ENCODE measurements at places on chromosomes 4 and X.

- no peak for DNase-seq
Observed at GRCh38 chr4:108511618-108512017, 108.8 kb upstream of the RPL34 start.

DNA sequence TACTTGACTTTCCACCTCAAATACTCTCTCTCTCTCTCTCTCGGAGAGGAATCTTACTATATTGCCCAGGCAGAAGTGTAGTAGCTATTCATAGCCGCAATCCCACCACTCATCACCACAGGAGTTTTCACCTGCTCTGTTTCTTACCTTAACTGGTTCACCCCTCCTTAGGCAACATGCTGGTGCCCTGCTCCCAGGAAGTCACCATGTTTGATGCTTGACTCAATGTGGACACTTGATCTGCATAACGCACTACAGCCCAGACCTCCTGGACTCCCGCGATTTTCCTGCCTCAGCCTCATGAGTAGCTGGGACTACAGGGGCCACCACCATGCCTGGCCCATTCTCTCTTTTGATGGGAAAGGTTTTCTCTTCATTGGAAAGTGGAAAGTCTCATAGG lies 271.8 kb downstream of the FBXW7 start:
- no peak for DNase-seq

- no peak for DNase-seq
Observed at GRCh38 chr4:76526585-76526990, 91.6 kb downstream of the SHROOM3 start.

GRCh38 chrX:112816908-112817307 lies 23.7 kb downstream of the AMOT start:
- DNase-seq = no peak

DNA sequence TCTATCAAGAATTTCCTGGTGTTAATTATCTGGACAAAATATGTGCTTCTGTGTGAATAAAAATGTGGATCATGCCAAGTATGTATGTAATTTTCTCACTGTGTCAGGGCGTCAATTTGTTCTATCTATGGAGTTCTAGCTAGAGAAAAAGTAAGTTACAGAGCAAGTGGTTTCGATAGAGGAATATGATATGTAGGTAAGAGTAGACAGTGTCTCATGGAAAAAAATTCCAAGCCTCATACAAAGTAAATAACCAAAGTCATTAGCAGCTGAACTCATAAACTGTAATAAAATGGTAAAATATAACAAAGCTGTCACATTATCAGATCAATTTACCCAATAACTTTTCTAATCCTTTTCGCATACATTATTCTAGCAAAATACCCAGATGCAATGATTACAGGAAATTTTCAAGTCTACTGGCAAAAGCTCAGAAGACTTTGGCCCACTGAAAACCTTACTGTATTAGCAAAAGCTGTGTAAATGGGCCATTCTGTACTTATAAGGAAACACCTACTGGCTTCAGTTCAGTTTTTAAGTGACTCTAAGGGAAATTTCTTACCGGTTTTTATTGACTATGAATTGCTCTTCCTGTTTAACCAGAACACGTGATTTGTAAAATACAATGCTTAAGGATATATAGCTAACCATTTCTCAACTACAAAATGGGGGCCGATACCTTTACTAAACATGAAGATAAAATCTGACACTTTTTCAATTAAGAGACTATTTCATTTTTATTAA lies 121.0 kb upstream of the ARSJ start:
- no peak for DNase-seq

GRCh38 chr4:3479358-3480101 lies 16.4 kb downstream of the DOK7 start:
- no peak for DNase-seq

DNA sequence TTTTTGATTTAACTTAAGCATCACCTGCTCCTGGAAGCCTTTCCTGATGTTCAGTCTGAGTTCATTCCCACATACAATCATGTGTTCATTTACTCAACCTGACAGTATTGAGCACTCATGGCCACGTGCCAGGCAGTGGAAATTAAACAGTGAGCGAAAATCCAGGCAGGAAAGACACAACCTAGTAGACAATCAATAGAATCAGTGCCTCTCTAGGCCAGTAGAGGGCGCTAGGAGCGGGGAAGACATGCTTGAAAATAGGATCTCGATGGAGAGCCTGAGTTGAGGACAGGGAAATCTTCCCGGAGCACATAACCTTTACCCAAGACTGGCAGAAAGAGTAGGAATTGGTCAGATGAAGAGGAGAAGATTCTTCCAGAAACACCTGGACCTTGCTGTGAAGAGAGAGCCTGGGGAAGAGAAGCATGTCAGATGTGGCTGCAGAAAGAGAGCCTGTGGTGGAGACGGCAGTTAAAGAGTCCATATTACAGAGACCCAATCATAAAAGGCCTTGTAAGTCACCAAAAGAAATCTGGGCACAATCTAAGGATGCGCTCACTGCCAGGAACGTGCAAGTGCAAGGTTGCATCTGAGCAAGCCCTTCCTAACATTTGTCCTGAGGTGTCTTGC lies 103.5 kb downstream of the LDB2 start:
- DNase-seq = peak; percentile 59

- no peak for DNase-seq
Observed at GRCh38 chrX:56826020-56826419, 97.0 kb downstream of the NBDY start.

- DNase-seq = no peak
Observed at GRCh38 chrX:426881-427280, 40.2 kb upstream of the PPP2R3B start.

- no peak for DNase-seq
Observed at GRCh38 chr4:104549736-104550135, 55.0 kb upstream of the CXXC4 start.

DNA sequence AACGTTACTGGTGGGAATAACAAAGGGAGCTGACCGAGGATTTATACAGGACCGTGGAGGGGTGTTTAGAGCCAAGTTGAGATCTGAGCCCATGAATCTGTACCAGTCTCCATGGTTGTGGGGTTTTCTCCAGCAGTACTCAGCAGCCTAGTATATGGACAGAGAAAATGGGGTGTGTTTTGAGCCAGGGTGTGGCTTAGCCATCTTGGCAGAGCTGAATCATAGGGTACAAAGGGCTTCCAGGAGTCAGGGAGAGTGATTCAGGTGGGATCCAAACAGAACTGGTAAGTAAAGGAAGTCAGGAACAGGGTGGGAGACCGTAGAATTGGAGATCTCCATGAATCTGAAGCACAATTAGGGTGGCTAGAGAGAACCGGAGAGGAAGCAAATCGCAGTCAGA lies 7.4 kb upstream of the HPRT1 start:
- no peak for DNase-seq

- DNase-seq = no peak
Observed at GRCh38 chr4:8439168-8439567, 1.4 kb downstream of the ACOX3 start.

- DNase-seq = no peak
Observed at GRCh38 chrX:8204943-8205342, 33.9 kb upstream of the VCX2 start.
